ENCODE measurements at places on chromosomes 7 and 10.

DNA sequence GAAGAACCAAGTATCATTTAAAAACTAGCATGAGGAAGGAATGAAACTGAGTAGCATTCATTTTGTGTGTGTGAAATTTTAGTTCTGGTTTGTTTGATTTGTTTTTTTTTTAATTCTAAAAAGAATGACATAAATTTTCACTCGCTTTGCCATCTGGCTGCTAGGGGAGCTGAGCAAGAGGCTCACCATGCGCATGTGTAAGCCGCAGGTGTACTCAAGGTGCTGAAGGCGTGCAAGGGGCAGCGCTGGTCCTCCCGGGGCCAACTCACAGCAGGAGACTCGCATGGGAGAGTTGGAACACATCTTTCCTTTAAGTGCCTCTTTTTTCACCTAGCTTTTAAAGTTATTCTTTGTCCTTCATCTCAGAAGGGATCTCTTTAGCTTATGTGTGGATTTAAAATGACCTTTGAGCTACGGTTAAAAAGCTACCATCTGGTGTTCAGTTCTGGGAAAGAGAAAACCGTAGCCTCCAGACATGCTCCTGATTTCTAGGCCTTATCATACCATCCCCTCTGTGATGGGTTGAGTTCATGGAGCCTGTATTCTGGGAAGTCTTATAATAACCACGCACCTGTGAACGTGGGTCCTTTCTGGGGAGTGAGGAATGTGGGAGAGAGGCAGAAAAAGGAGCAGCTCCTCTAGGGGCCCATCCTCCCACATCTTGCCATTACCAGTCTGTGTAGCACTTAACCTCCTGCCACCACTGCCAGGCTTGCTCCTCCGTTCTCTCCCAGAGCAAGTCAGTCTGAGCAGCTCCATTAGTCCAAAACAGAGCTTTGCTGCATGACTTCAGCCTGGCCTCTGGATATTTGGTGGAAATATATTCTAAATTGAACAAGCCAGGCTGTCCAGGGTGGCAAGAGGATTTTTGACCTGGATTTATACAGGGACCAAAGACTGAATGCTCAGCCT, 61.9 kb downstream of the KLHDC10 start:
- DNase-seq, result no peak

DNA sequence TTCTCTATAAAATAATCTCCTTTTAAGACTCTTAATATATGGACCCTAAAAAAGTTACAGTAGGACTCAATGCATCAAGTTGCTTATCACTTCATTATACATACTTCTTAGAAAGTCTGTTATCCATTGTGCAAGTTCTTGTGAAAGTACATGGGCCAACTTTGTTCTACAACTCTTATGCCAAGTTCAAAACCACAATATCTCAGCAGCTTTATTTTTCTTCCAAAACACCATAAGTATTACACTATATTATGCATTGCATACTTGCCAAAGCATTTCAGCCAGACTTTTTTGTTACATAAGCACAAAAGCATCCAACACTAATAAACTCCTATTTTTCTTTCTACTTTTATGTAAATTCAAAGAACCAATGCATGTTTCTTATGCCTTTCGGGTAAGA, 94.4 kb downstream of the AHR start:
- no peak for DNase-seq

- DNase-seq, result no peak
Observed at GRCh38 chr7:131194070-131194865, 133.4 kb upstream of the MKLN1 start.

DNA sequence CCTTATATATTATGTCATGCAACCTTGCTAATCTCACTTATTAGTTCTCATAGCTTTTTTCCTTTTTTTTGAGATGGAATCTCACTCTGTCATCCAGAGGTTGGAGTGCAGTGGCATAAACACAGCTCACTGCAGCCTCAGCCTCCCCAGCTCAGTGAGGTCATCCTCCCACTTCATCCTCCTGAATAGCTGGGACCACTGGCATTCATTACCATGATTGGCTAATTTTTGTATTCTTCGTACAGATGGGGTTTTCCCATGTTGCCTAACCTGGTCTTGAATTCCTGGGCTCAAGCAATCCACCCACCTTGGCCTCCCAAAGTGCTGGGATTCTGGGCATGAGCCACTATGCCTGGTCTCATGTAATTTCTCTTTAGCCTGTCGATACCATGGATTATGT, 89.1 kb upstream of the TRIM24 start:
- DNase-seq, result no peak

DNA sequence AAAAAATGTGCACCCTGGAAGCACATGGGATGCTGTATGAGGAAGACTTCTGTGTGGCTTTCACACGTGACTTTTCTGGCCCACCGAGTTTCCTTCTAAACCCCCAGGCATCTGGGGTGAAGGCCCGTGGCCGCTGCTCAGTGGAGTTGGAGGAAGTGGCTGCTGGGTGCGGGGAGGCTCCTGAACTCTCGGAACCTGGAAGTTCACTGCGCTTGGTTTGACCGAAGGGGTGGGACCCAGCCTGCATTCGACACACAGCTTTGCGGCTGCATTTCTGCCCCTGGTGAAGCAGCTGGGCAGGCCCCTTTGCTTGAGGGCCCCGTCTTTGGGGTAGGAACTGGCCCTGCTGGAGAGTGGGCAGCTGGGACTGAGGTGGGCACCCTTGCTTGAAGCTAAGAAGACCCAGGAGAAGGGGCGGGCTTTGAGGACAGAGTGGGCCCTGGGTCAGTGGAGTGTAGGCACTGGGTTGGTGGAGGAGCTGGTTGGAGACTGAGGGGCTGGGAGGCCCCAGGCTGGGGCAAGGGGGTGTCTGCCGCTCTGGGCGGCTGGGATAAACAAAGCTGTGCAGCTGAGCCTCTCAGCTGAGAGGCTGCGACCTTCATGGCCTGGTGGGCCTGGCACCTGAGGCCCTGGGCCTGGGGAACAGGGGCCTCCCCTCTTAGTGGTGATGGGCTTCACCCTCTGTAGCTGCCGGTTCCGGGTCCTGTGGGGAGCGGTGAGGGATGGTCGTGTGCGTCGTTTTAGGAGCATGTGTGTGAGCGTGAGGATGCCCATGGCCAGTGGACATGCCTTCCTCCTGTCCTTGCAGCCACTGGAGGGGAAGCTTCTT, 78.0 kb downstream of the INPP5A start:
- DNase-seq, result no peak

- DNase-seq, result no peak
Observed at GRCh38 chr10:110340122-110340521, 35.4 kb upstream of the SMNDC1 start.

- no peak for DNase-seq
Observed at GRCh38 chr7:158723266-158723665, 18.7 kb upstream of the NCAPG2 start.

DNA sequence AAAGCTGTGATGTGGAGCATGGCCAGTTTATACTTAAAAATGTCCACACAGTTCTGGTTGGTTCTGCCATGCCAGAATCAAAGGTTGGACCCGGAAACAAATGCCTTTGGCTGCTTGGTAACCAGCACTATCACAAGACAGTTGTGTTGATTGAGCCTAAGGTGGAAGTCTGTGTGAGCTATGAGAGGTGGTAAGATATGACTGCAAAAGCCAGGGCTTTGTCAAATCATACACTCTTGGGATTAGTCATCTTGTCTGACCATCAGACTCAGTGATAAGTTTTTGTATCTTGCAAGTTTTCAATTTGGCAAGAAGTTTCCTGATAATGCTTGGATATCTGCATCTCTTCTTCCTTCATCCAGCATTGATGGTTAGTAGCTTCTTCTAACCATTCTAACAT, 35.5 kb downstream of the GPR141 start:
- DNase-seq, result no peak

DNA sequence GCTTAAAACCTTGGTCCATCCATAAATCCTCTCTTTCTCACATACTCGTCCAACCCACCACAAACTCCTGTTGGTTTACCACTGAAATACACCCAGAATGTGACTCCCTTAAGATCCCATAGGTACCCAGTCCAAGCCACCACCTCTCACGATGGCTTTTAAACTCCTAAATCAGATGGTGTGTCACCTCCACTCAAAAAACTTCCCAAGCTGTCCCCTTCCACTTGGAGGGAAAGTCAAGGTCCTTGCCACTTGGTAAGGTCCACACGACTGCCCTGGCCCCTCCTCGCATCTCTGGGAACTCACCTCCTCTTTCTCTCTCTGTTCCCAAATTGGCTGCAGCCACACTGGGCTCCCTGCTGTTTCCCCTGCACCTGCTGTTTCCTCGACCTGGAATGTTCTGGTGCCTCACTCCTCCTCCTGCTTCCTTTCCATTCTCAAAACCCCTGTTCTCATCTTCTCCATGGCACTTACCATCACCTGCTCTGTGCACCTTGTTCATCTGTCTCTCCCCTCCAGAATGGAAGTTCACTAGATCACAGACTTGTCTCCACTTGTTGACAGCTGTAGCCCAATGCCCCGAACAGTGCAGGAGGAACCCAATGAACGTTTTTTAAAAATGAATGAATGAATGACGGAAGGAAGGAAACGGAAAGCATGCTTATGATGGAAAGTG, 23.0 kb downstream of the ZFAND2A start:
- no peak for DNase-seq

DNA sequence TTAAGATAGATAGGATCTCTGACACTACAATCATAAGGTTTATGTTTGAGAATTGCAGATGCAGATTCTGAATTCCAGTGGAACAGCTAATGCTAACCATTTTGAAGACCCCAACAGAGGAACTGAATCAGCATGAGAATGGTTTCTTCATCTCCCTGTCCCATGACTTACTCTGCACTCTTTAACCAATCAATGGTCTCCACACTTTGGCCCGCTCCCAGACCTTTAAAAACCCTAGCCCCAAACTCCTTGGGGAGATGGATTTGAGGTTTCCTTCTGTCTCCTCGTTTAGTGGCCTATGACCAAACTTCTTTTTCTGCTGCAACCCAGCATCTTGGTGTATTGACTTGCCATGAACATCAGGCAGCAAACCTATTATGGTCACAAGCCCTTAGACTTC, 804.9 kb downstream of the LRMDA start:
- DNase-seq, result no peak

DNA sequence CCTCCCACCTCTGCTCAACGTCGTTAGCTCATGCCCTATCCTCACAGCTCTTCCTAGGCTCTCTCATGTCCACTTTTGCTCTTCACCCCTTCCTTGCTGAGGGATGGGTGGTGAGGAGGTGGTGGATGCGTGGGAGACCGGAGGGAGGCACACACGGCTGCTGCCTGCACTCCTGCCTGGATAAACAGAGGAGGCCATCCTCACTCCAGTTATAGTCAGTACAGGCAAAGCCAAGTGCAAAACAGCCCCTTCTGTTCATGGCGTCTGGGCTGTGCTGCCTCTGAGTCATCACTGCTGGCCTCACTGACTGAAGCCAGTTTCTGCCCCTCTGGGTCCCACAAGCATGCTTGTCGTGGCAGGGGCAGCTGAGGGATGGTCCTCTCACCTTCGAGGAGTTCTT, 31.9 kb upstream of the LRRC4 start:
- no peak for DNase-seq

GRCh38 chr10:27914888-27915287, 84.0 kb downstream of the ODAD2 start:
- DNase-seq, result no peak

DNA sequence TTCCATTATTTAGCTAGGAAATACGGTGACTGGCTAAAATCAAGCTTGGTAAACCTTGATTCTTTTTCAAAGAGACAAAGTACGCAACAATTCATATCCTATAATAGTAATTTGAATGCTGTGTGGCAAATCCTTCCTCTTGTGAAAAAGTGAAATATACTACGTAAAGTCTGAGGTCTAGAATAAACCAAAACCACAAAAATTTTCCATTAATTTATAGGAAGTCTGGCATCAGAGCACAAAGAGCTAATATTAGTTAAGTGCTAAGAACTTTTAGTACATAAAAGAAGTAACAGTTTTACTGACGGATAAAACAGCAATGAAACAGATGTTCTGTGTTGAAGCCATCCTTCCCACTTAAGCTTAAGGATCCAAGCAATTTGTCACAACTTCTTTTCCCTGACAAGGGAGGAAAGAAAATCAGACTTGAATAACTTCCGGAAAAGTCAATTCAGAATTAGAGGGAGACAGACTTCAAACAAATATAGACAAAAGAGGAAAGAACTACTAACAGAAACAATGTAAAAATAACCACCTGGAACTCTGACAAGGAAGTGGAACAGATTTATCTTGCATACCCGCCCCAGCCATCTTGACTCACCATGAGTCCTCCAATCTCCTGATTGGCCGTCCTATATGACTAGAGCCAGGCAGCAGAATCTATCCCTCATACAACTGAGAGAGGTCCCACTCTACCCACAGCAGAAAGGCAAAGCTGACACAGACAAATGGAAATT, 34.6 kb downstream of the RHEB start:
- no peak for DNase-seq

- DNase-seq, result no peak
Observed at GRCh38 chr10:102635377-102635776, 8.9 kb upstream of the TRIM8 start.

DNA sequence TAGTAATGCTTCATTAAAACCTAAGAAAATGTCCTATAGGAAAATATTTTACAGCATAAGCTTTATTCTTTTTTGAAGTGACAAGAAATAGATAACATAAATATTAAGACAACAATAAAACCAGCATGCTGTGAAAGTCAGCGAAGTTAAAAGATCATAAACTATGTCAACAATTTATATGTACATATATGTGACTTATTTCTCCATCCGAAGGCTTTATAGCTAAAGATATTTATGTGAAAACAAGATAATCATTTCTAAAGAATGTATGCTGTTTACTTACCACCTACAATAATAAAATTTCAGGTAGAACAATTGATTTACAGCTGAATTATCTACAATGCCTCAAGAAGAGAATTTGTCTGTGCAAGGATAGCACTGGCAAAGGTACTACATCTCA, 283.4 kb downstream of the CRPPA start:
- DNase-seq, result no peak

DNA sequence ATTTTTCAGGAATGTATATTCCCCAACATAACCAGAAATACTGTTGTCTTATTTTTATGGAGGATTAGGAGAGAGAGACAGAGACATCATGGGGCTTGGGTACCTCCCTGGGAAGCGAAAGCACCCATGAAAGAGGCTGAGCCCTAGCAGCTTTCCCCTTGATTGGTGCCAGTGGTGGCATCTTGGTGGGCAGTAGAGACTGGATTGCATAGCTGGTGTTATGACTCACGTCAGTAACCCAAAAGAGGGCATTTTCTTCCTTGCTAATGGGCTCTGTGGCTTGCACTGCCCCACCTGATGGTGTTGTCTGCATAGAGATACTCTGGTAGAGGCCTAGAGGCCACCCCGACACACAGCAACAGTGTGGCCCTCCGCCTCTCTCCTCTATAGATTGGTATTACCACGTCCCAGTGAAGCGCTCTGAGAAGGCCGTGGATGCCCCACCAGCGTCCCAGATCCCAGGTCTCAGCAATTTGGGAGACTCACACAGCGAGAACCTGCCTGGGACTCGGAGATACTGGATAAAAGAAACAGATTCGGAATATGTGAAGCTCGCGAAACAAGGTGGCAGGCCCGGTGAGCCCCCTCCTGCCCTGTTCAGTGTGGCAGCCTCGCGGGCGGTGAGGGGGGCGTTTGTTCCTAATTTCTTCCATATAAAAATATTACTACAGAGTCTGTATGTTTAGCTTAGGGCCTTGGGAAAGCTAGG, 5.8 kb downstream of the C7orf57 start:
- DNase-seq, result no peak

GRCh38 chr7:144691240-144691639, 144.6 kb downstream of the TPK1 start:
- DNase-seq, result no peak
